T-helper 2 cell (primary cell): ENCODE measurements at places on chromosomes 6 and 20.

GRCh38 chr6:21965016-21965415, 331.8 kb downstream of the PRL start:
- no peak for DNase-seq

- DNase-seq = no peak
Observed at GRCh38 chr20:19958219-19958618, 58.9 kb upstream of the NAA20 start.

DNA sequence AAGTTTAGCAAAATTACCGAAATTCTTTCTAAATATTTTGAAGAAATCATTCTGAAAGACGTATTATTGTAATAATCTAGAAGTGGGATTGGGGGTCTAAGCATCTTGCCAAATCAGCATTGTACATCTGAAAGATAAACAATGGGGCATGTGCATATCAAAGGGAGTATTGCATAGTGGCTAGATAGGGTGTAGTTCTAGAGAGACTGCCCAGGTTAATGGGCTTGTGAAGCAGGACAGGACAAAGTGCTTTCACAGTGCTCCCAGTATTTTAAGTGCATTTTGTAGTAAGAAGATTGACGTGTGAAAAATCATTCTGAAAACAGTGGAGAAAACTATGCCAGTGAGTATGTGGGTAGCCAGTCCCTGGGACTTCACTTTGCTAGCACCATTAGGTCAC, 236.8 kb downstream of the ZFAND3 start:
- DNase-seq = no peak

- DNase-seq = no peak
Observed at GRCh38 chr6:3376064-3376463, 80.8 kb downstream of the SLC22A23 start.

DNA sequence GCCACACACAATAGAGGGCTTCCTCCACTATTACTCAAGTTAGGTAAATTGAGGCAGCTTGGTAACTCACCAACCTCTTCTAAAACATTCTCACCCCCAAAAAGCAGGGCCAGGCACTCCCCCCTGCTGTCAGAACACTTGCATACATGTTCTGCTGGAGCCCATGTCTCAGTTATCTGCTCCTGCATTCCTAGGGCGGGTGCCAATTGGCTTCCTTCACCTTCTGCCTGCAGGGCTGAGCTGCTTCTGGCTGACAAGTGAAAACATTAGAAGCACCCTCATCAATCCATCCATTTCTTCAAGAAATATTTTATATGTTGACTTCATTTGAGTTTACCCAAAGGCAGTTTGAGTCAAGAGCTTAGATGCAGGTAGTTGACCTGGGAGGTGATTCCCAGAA, 4.5 kb upstream of the ENTPD6 start:
- DNase-seq = no peak

- no peak for DNase-seq
Observed at GRCh38 chr6:160378882-160379281, 30.7 kb downstream of the SLC22A3 start.
